AG08396 (cell line): ENCODE measurements at places on chromosomes 6 and 20.

DNA sequence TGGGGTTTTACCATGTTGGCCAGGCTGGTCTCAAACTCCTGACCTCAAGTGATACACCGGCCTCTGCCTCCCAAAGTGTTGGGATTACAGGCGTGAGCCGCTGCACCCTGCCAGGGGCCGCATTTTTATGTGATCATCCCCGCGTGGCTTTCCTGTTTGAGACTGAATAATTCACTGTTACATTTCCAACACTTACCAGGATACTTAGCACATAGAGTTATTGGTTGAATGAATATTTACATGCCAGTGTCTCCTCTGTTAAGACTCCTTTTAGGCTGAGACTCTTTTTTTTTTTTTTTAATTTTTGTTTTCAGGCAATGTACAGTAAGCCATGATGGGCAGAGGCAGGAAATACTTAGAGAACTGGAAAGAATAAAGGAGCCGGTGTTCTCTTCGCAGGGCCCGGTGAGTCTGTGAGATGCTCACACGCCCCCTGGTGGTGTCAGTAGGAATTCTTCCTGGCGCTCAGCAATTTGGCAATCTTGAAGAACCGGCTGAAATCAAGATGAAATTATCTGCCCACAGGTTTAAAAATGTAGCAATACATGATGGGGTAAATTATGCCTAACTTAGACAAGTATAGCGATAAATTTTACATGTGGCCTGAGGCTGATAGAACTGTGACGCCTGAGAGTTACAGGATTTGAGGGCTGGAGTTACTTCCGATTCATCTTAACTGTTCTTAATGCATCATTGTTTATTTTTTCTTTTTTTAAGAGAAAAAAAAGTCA is 7.6 kb upstream of the RNF114 start:
- DNase-seq: peak; percentile 85

DNA sequence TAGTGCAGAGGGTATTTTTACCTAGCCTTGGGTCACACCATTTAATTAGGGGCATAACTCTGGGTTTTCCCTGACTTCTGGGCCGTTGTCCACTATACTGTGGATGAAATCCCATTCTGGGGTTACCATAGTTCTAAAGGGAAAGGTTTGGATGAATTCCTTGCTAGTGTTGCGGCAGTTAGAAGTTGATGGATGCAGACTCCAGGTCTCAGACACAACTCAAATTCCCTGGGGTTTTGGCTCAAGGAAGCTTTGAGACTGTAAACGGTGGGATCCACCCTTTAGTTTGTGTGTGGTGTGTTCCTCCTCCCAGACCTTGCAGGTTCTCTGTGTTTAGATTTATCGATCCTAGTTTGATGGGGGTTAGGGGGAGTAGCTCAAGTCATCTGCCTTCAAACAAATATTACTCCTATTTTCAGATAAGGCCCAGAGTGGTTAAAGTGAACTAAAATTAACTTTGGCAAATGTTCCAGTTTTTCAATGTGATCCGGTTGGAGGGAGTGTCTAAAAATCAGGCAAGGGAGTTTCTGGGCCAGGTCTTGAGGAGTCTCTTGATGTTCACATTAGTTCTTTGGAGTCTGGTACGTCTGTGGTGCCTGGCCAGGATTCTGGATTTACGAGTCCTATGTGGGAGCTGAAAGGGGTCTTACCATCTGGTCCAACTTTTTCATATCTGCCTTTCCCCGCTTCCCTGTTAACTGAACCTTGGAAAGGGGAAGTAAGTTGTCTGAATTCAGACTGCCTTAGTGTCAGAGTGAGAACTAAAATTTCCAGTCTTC is 1.5 kb downstream of the RALY start:
- peak; percentile 13 for DNase-seq

DNA sequence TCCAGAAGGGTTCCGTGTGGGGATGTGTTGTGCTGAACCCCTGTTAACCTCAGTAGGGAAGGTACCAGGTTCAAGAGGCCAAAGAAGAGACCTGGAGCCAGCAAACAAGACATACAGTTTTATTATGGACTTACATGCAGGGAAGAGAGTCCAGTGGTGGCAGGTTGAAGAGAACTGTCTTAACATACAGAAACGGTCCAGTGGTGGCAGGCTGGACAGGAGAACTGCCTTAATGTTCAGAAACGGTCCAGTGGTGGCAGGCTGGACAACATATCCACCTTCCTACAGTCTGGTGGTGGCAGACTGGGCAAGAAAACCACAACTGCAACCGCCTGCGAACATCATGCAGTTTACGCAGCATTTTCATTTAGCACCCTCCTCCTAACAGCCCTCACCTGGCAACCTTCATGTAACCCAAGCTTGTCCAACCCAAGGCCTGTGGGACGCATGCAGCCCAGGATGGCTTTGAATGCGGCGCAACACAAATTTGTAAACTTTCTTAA is 75.9 kb downstream of the PHACTR3 start:
- no peak for DNase-seq

- DNase-seq: no peak
Measured at GRCh38 chr6:44038543-44039065, 88.6 kb downstream of the MRPL14 start.

DNA sequence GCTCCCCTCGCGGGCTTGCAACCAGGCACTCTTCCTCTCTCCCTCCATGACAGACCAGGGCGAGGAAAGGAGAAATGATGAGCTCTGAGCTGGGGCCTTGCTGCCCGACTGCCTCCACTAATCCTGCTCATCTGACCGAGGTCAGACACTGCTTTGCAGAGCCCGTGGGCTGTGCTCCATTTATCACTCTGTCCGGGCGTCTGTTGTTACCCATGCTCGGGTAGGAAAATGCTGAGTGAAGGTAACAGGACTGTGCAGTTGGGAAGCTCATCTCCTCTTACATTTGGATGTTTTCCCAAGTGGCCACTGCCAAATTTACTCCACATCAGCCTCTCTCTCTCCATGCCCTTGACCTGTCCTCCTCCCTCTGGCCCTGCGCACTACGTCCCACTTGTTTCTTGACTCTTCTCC is 14.6 kb downstream of the RPS6KA2 start:
- no peak for DNase-seq

DNA sequence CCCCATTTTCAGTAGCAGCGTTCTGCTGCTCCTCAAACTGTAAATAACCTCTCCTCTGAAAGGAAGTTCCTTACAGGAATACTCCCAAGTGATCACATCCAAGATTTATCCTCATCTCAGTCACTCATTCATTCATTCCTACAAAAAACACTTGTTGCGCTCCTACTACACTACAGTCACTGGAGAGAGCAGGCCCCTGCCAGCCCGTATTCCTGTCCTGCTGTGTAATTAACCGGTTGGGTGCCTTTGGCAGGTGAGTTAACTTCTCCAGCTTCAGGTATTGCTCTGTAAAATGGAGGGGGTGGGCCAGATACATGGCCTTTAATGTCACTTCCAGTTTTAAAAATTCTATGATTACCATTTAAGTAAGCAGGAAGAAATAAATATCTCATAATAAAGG is 15.0 kb upstream of the ZBTB24 start:
- no peak for DNase-seq

- DNase-seq: no peak
Measured at GRCh38 chr6:44708208-44708607, 320.7 kb downstream of the CDC5L start.

DNA sequence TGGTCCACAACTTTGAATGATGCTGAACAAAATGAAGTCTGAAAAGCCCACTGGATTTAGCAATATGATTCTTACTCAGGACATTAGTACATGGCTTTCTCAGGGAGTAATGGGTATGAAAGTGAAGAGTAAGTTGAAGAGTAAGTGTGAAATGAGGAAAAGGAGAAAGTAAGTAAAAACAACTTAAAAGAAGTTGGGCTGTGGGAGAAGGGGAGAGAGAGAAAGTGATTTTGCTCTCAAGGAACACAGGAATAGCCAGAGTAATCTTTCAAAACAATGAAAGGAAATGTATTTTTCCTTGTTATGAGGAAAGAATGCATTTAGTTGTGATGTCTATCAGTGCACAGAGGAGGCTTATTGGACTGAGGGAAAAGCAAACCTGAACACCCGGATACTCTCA is 39.8 kb upstream of the NKAIN2 start:
- DNase-seq: no peak

DNA sequence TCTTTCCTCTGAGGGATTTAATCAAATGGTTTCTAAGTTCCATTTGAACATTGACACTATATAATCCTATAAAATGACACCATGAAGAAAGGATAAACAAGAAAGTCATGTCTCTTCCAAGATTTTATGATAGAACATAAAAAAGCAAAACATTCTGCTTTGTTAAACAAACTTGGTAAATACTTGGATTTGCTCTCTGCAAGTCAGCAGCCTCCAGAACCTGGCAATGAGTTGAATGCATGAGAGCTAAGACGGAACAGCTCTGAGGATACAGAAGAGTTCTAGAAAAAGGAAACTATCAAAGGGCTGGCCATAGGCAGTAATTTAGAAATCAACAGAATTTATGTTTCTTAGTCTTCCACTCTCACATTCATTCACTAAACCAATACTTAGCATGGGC is 656.0 kb upstream of the ID4 start:
- DNase-seq: no peak

DNA sequence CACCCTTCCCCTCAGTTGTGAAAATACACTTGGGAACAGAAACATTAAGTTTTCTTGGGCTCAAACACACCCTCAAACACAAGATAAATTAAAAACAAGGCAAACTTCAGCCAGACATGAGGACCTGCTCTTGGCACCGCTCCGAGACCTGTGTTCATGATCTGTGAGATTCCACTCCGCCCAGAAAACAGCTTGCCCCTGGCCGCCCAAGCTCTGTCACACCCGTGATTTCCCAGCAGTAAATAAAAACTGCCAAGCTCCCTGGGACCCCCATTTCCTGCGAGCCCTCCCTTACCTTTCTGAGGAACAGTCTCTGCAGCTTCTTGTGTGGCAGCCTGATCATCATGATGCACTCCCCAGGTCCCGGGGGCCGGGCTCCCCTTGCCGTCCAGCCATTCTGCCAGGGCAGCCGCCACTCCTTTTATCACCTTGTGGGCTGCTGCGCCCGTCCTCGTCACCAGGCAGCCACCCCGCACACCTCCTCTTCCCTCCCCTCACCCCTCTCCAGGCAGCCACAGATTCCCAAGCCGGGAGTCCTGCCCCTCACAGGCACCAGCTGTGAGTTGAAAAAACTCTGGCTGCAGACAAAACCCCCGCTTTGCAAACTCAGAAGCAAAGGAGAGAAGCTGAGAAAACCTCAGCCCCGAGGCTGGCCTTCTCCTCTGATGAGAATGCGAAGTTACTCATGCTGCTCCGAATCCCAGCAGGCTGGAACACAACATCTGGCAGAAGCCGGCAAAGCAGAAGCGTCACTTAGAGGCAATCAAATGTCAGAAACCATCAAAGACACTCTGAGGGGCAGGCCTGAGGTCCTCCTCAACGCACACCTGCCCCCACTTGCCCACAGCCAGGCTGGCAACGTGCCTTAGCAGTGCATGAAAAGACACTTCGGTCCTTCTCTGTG is 130.4 kb upstream of the RPS6KA2 start:
- DNase-seq: peak; percentile 68

GRCh38 chr6:110864824-110865223 is 9.8 kb upstream of the AMD1 start:
- DNase-seq: no peak

- DNase-seq: no peak
Measured at GRCh38 chr20:56587307-56588041, 41.6 kb upstream of the TFAP2C start.

DNA sequence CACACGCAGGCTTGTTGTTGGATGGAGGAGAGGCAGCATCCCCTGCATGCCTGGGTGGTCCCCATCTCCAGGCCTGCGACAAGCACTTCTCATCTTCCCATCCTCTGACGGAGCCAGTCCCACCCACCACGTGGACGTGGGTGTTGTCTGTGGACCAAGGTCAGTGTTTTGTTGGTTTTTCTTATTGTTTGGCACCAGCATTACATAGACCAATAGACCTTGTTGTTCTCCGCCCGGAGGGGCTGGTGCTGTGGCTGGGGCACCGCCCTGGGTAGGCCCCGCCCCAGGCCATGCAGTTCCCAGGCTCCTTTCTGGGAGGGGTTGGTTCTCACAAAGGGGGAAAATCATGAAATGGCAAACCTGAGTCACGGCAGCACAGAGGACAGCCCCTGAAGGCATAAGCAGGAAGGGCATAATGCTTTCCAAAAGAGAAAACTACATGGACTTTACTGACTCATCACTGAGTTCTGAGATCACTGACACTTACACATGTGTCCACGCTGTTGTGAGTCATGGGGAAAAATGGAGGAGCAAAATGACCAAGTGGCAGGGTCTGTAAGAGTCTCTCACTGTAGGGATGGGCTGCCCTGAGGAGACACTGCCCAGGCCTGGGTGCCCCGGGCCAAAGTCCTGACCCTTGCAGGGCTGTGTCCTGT is 90.8 kb downstream of the THBS2 start:
- peak; percentile 96 for DNase-seq

GRCh38 chr6:119201480-119201879 is 123.0 kb upstream of the FAM184A start:
- DNase-seq: no peak

DNA sequence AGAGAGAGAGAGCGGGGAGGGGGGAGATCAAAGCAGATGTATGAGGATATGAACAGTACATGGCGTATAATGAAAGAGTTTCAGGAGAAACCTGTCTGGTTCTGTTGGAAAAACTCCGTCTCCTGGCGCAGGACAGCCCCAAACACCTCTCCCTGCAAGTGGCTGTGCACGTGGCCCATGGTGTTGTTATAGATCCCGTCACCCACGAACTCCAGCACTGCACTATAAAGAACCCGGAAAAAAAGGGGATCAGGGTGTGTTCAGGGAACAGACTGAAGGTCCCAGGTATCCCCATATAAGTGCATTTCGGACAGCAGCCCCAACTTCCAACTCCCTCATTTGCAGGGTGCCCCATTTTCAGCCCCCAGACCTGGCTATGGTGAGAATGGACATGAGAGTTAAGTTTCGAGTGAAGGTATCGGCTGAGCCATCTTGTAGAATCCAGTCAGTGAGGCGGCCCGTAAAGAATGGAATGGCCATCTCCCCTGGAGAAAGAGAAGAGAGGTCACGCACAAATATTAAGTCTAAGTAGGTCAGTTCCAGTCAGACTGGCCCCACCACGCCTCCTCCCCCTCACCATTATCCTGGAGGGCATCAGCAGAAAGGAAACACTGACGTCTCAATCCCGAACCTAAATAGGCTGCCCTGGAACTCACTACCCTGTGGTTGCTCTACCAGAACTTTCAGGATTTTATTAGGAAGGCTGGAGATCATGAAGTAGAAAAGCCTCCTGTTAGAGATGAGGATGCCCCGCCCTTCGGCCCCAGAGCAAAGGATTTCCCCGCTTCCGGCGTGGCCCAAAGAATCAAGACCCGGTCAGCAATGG is 1.3 kb downstream of the TAP1 start:
- peak; percentile 43 for DNase-seq

- DNase-seq: peak; percentile 27
Measured at GRCh38 chr6:105851113-105851580, 235.0 kb upstream of the PRDM1 start.

GRCh38 chr20:35134880-35135279 is 12.3 kb downstream of the EDEM2 start:
- no peak for DNase-seq
